ENCODE measurements at places on chromosomes 1 and 21.

DNA sequence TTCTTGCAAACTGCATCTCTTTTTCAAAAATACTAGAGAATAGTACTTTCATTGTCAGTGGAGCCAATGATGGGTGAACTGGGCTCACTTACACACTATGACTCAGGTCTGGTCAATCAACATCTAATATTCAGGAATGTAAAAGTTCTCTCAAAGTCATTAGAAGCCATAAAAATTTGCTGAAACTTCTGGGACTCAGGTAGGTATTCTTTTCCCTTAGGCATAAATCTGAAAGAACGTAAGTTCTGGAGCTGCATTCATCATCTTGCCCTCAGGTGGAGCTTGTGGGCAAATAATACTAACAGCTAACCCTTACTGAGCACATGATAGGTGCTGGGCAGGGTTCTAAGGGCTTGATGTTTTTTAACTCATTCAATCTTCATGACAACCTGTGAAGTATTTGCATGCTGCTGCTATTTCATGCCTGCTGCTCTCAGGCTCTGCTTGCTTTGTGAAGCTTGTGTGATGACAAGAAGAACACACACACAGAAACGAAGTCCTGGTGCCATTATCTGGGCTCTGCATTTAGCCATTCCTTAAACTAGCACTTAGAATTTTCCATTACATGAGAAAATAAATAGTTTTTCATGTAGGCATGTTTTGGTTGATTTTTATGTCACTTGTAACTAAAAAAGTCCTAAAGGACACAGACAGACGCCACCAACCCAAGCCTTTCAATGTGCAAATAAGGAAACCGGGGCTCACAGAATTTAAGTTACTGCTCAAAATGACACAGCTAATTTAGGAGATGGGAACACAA lies 394.2 kb upstream of the LYPLAL1 start:
- no peak for DNase-seq

- no peak for DNase-seq
Measured at GRCh38 chr1:184656221-184656620, 98.4 kb downstream of the EDEM3 start.

GRCh38 chr1:23978805-23979204 lies 1.3 kb downstream of the SRSF10 start:
- no peak for DNase-seq

DNA sequence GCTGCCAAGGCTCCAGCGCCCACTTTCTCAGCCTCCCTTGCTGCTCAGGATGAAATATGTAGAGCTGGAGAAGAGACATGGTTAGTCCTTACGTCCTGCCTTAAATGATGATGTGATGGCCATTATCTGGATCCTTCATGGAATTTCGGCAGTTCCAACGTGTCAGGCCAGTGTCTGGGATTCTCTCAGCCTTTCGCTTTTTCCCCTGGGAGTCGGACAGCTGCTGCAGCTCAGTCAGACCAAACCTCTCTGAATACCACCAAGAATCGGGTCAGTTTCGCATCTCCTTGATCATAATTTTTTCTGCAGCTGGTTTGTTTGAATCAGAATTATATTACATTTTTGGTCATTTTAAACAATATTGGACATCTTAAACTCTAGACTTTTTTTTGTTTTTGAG lies 22.3 kb upstream of the KLHDC8A start:
- no peak for DNase-seq

DNA sequence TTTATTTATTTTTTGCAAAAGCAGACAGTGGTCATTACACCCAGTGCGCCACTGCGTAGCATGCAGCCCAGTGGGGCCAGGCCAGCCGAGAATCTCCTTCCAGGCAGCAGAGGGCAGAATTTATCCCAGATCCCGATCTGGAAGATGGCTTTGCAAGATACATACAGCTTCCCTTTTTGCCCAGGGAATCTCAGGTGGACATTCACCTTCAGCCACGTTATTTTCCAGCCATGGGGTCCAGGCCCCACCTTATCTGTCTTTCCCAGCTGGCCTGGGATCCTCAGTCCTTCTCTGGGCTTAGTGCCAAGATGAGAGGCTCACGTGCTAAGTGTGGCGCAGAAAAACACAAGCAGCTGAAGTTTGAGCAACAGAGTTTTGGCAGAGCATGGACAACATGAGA lies 123.6 kb downstream of the AJAP1 start:
- no peak for DNase-seq

DNA sequence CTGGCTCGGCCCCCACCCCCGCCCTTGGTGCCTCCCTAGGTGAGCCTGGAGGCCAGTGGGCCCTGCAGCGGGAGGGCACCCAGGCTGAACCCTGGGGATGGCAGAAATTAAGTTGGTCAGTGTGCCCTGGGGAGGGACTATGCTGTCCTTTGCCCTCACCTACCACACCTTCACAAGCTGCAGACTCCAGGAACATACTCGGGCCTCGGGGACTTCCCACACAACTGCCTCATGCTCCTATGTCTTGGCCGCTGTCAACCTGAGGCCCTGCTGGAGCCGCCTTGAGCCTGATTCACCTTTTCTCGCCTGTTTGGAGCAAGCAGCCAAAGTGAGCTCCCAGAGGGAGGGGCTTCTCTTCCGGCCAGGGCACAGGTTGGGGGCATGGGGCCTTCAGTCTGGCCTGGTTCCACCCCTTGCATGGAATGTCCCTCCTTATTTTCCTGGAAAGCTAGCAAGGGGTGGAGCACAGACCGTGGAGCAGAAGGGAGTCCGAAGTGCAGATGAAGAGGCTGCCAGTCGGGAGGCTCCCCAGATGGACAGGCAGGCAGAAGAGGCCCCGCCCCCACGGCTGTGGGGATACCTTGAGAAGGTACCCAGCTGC lies 24.7 kb downstream of the KNCN start:
- peak; percentile 42 for DNase-seq

GRCh38 chr1:172397221-172397620 lies 23.3 kb upstream of the C1orf105 start:
- peak; percentile 9 for DNase-seq

GRCh38 chr1:181185461-181185860 lies 97.0 kb downstream of the IER5 start:
- DNase-seq, result no peak

GRCh38 chr1:67489643-67490042 lies 59.4 kb upstream of the SERBP1 start:
- peak; percentile 62 for DNase-seq

DNA sequence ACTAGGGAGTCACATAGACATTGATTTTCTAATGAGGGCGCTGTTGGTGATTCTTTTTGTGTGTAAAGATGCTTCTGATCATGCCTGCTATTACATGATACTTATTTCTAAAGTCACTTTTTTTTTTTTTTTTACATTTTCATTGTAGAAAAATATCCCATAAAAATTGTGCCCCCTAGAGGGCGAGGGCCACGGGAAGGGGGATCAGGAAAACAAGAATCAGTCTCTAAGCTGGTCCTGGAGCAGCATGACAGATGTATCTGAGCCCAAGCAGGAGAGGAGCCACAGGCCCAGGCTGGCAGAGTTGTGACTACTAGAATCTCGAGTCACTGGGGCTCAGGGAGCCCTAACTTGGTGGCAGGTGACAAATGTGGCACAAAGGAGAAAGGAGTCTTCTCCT lies 28.1 kb downstream of the ZSCAN20 start:
- no peak for DNase-seq

DNA sequence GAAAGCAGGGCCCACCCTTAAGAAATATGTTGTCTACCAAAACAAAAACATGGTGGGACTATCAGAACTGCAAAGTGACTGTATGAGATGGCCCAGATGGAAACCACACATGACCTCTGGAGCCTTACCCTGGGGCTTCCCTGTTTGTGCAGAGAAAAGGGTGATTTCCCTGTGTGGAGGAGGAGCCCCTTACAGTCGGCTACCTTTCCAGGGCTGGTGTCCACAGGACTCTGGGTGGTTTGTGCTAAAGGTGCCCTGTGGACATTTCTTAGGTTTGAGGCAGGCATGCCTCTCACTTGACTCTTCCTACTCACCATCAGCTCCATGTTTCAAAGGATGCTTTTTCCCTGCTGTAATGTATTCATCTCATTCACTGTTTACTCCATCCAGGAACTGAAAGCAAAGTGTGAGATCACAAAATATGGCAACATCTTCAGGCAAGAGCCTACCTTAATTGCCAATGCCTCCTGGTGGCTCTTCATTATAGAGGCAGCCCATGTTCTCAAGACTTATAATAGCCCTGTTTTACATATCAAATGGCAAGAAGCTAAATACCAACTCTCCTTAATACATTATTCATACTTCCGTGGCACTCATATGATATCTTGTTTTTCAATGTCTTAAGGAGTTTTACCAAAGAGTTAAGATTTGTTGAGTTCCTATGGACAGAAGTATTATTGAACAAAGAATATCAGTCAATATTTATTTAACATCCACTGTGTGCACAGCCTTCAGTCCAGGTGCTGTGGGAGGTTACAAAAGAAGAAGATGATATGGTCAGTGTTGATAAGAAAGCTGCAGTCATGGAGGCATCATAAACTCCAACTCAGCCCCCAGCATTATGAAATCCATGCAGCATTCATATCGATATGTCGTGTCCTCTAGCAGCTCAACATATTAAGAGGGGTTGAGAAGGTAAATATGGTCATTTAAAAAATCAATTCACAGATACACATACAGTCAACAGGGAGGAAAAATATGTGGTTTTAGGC lies 15.5 kb upstream of the TFF3 start:
- peak; percentile 25 for DNase-seq

DNA sequence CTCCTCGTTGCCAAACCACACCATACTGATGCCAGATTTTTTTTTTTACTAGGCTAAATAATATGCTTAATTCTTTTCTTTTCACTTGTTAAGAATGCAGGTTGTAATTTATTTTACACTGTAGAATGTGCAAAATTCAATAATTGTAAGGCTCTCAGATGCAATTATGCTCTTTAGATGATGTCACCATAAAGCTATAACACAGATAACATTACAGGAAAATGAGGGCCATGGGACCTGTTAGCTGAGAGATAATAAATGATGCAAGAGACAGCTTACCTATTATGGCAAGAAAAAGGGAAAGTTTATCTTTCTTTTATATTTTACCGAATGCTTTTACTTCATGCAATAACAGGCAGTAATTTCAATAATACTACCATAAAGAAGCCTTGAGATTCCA lies 35.4 kb downstream of the CHRM3 start:
- peak; percentile 11 for DNase-seq

DNA sequence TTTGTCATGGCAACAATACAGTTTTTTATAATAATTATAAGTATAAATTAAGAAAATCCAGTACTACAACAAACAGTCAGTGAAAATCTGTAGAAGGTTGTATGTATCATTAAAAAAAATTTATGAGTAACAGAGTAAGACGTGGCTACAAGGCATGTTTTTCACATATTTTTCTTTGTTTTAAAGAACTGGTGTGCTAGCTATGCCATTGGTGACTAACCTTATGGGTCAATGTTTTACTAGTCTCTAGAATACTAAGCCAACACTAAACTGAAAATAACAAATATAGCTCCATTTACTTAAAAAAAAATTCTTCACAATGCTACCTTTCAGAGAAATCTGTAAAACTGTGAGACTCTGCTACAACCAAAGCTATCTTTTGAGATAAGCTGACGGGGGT lies 261.5 kb downstream of the ADGRL2 start:
- DNase-seq, result no peak

DNA sequence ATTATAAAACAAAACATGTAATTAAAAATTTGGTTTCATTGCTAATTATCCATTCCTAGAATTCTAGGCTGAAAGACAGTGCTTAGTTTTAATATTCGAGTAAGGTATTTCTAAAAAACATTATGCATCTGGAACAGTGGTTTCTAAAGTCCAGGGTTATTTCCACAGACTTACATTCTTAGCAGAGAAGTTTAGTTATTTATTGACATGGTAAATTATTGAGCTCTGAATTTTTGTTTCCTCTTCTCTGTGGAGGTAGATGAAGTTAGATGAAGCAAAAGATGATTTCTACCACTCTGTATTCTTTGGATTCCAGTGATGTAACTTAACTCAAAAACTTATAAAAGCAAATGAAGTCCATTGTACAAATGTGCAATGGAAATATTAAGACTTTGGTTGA lies 709.4 kb downstream of the MRPL39 start:
- no peak for DNase-seq

DNA sequence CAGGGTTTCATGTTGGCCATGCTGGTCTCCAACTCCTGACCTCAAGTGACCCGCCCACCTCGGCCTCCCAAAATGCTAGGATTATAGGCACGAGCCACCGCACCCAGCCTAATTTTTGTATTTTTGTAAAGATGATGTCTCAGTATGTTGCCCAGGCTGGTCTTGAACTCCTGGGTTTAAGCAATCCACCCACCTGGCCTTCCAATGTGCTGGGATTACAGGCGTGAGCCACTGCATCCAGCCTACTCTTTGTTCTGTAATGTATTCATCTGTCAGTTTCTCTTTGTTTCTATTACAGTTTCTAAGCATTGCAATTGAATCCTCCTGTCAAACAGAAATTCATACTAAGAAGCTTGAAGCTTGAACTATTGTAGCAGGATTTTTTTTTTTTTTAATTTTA lies 54.8 kb upstream of the RCC1 start:
- DNase-seq, result no peak

DNA sequence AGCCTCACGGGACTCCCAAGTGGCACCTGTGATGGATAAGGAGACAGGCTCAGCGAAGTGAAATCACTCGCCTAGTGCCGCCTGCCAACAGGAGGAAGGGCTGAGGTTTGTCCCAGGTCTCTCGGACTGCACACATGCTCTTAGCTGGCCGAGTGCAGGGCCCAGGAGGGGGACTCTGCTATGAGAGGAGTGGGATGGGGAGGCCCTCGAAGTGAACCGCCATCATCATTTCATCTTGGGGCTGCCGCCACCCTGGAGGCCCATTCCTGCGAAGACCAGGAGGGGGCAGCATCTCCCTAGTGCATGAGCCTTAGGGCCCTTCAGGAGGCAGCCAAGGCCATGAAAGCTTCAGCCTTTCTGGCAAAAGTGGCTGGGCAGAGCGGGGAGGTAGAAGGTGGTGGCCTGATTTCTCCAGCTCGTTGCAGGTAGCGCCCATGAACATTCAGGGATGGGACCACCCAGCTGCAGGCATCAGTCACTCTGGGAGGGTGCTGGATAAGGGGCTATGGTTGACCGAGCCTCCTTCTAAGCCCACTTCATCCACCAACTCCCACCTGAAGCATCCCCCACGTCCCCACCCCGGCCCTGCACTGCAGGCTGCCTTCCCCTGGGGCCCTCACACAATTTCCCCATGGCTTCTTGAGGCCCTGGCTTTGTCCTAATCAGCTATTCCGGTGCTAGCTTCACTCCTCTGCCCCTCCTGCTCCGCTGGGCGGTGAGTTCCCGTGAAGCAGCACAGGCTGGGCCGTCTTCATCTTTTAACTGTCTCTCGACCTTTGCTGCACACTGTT lies 17.2 kb upstream of the RASSF5 start:
- peak; percentile 81 for DNase-seq

DNA sequence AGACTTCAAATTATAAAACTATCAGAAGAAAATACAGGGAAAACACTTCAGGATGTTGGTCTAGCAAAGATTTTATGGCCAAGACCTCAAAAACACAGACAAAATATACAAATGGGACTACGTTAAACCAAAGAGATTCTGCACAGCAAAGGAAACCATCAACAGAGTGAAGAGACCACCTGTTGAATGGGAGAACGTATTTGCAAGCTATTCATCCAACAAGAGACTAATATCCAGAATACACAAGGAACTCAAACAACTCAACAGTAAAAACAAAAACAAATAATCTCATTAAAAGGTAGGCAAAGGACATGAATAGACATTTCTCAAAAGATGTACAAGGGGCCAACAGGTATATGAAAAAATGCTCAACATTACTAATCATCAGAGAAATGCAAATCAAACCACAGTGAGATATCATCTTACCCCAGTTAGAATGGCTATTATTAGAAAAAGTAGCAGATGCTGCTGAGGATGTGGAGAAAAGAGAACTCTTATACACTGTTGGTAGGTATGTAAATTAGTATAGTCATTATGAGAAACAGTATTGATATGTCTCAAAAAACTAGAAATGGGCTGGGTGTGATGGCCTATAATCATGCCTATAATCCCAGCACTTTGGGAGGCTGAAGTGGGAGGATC lies 112.6 kb downstream of the LRIG2 start:
- no peak for DNase-seq

All from NCI-H69 (cell line).